ENCODE measurements at places on chromosomes 3 and 15.

DNA sequence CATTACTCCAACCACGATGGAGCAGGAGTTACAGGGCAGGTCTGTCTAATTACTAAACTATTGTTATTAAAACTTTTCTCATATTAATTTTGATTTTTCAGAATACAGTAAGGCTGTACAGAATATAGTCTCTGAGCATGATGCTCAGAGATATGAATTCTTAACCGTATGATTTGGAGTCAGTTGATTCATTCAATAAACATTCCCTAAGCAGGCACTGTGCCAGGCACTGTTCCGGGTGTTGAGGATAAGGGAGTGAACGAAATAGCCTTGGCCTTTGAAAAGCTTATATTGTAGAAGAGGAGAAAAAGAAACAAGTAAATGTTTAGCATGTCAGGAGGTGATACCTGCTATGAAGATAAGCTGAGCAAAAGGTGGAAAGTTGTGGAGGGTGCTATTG, 187.3 kb downstream of the KCNAB1 start:
- no peak for DNase-seq

DNA sequence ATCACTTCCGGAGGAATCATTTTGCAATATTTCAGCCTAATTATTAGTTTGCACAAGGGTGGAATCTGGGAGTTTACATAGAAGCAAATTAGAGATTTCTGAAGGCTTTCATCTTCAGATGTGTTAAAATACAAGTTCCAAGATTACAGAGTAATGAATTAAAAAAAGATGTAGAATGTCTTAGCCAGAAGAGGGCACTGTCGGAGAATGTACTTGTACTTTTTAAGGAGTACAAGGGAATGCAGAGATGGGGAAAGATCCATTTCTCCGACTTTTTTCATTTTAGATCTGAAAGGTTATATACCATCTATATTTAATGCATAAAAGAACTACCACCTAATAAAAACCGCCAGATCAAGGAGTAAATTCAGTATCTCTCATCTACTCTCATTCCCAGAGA, 43.1 kb upstream of the WDR5B start:
- no peak for DNase-seq

GRCh38 chr15:74809956-74810355, 2.7 kb upstream of the LMAN1L start:
- DNase-seq = no peak

GRCh38 chr3:69342074-69342473, 43.8 kb downstream of the FRMD4B start:
- DNase-seq = no peak

- no peak for DNase-seq
These were observed 49.1 kb downstream of the FBN1 start for GRCh38 chr15:48596415-48596814.

- no peak for DNase-seq
These were observed 153.5 kb upstream of the GOLIM4 start for GRCh38 chr3:168249205-168249549.

- DNase-seq = no peak
These were observed 887.4 kb upstream of the CFAP20DC start for GRCh38 chr3:59937201-59937600.

GRCh38 chr3:170200987-170201386, 19.5 kb upstream of the PHC3 start:
- no peak for DNase-seq

All from naive thymus-derived CD4-positive, alpha-beta T cell (primary cell).